ENCODE measurements at places on chromosomes 1 and 21.

- no peak for DNase-seq
Measured at GRCh38 chr1:168000656-168001055, 63.8 kb upstream of the MPC2 start.

- no peak for DNase-seq
Measured at GRCh38 chr1:199665371-199665770, 362.1 kb upstream of the NR5A2 start.

- DNase-seq = no peak
Measured at GRCh38 chr1:185670187-185670627, 64.0 kb upstream of the HMCN1 start.

DNA sequence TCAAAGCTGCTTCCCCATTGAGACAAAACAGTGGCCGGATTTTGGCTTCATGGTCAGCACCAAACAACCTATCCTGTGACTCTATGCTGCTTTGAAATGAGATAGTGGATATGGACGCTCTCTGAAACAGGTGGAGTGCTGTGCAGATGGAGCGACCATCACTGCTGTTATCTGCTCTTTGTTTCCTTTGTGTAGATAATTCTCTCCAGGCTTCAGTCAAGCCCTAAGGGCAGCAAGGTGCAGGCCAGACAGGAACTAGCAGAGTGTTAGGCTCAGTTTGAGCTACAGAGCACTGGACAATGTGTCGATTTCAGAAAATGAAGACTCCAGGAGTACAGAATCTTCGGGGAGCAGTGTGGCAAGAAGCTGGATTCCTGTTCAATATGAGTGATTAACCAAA is 4.8 kb upstream of the IRF6 start:
- no peak for DNase-seq

DNA sequence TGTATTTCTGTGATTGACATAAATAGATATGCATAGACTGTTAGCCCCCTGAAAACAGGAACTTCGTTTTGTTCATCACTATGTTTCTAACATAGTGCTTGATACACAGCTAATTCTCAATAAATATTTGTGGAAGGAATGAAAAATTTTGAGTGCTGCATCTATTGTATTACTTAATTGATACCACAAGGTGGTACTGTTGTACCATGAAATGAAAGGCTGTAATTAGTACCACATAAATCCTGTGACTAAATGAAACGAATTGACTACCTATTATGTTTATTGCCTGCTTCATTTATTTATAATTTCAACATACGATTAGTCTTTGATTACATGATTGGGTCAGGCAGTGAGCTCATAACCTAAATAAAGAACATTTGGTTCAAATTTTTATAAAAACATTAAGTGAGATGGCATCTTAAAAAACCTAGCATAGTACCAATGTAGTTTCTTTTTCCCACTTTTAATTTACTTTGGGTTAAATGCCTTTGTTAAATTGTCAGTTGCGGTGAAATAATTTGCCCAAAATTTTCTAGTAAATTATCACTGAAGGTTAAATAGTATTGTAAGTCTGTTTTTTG is 15.0 kb upstream of the TGFB2 start:
- DNase-seq = peak; percentile 58

DNA sequence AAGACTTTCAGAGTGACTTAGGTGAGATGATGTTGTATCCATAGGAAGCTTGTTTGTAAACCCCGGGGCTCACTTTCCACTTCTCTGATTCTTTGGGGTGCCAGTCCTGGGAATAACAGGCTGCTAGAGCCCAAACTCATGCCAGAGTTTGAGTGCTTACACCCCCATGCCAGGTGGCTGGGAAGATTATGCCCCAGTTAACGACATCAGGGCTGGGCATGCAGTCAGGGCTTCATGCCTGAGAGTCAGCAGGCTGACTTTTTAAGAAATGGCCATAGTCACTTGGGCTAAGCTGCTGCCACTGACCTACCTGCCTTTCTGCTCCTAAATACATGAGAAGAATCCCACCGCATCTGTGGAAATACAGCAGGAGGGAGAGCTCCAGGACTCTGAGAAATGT is 425.6 kb upstream of the VAMP3 start:
- no peak for DNase-seq

GRCh38 chr21:43989401-43989800 is 22.7 kb upstream of the TRAPPC10 start:
- no peak for DNase-seq

DNA sequence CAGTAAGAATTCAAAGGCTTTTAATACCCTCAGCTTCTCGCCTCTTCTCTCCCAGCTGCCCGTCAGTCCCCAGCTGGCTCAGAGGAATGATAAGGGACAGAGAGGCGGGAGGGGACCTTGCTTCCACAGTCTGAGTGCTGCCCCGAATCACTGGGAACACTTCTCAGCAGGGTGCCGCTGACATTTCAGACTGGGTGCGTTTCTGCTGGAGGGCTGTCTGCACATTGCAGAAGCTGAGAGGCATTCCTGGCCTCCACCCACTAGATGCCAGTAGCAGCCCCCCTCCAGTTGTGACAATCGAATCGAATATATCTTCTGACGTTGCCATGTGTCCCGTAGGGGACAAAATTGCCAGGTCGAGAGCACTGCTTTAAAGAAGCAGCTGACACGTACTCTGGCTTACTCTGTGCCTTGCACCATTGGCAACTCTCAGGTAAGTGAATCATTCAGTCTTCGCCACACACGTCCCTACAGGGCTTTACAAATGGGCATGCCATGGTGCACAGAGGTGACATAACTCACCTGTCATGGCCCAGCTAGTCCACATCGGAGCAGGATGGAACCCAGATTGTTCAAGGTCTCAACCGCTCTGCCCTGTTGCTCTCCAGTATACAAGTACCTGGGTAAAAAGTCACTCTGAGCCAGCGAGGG is 23.9 kb downstream of the CTNNBIP1 start:
- DNase-seq = no peak

GRCh38 chr1:1272341-1273208 is 1.1 kb downstream of the UBE2J2 start:
- no peak for DNase-seq

DNA sequence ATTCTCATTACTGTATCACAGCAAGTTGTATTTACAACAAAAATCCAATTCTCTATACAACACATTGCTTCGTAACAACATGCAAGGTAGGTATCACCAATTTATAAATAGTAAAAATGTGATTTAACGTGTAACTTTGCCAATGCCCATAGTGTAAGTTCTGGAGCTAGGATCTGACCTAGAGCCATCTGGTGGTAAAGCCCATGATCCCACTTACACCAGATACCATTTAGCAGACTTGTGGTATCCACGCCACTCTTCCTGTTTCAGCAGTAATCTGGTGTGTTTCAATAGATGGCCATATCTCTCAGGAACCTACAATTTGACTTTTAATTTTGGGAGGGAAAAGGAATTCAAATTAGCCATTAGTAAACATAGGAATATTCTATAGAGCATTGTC is 10.2 kb downstream of the SETSIP start:
- DNase-seq = no peak

- DNase-seq = peak; percentile 88
Measured at GRCh38 chr1:100132566-100133477, at the start of the genes SASS6 and TRMT13. Gene SASS6, minus strand, starts transcription at chr1:100132930. Its CDS starts 116 bp downstream, at chr1:100132814. Gene TRMT13, plus strand, starts transcription at chr1:100133163. Its CDS starts 6 bp downstream, at chr1:100133169.

DNA sequence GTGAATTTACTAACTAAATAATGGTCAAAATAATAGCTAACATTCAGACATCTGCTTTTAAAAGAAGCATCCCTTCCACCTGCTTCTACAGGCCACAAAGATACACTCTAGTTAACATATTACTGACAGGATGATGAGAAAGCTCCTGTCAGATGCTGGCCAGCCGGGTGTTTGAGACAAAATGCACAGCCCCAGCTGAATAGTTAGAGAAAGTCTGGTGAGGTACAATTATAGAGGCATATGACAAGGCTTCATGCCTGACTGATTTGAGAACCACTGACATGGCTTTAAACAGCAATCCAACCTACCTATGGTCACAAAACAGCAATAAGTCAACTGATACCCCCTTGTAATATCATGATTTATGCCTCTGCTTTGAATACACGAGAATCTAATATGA is 137.0 kb downstream of the DENND1B start:
- DNase-seq = no peak

- no peak for DNase-seq
Measured at GRCh38 chr1:61171974-61172373, 89.6 kb downstream of the NFIA start.

- DNase-seq = no peak
Measured at GRCh38 chr1:108969346-108969745, 6.1 kb upstream of the CLCC1 start.

GRCh38 chr1:3795453-3796214 is 664 bp downstream of the LRRC47 start:
- DNase-seq = no peak

DNA sequence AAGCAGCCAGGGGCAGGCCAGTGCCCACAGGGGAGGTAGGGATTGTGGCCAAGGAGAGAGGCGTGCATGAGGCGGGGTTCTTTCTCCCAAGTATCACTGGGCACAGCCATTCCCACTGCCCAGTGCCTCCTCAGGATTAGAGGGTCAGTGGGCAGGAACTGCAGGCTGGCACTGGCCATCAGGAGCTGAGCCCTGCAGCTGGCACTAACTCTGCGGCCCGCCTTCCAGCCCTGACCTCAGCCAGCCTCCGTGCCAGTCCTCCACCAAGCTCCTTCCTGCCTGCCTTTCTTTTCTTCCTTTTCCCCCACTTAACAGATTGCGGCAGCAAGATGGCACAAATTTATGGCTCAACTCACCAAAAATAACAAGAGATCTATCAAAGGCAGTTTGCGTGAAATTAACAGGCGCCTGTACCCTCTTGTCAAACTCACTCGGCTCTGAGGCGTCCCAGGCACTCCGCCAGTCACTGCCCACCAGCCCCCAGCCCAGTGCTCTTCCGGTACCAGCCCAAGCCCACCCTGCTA is 11.1 kb downstream of the ADGRB2 start:
- DNase-seq = no peak

DNA sequence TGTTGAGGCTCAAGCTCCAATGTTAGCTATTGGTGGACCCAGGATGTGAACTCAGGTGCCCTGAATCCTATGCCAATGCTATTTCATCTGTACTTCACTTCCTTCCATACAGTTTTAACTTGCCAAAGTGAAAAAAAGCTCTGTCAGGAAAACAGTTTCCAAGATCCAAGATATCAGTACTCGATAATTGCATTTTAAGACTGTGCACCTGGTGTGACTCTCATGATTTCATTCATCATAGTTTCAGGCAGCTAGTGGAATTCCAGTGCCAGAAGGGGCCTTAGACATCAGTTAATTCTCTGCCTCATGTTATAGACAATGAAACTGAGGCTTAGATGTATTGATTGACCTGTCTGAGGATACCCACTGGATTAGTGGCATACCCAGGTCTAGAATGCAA is 26.5 kb upstream of the LEPR start:
- DNase-seq = no peak

DNA sequence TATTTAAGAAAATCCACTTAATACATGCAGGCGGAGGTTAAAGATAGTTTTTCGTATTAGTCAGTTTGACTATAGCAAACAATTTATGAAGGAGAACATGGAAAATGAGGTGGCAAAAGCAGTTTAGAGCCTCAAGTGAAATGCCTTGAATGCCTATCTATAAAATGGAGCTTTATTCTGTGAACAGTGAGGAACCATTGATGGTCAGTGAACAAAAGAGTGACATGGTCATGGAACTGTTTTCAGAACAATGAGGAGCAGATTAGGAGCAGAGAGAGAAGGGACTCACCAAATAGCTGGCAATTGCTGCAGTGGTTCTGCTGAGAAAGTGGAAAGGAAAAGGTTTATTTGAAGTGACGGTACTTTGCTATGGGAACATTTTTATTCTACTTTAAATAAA is 299.8 kb downstream of the DUSP10 start:
- no peak for DNase-seq

DNA sequence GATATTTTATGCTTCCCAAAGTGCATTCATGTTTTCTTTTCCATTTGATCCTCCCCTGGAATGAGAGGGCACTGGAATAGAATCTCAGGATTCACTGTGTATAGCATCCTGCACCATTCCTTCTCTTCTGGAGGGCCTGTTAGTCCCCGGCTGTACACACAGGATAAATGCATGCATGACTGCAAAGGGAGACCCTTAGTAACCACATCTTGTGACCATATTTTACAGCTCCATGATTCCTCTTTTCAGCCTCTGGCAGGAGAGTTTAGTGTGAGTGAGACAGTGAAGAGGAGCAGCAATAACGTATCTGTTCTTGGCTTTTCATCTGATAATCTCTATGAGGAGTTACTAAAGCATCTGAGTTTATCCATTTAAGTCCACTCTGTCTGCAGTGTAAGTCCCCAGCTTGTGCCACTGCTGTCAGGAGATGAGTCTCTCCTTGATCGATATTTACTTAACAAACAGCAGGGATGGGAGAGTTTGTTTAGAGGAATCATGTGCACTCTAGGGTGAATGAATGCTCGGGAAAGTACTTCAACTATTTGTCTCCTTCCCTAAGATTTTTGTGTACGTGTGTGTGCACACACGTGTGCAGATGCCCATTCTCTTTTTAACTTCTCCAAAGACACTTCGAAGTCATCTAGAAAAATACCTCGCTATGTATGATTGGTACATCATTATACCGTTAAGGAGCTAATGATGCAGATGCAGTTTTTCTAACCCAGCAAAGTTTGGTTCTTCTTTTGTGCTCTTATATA is 41.1 kb downstream of the PROX1 start:
- no peak for DNase-seq

DNA sequence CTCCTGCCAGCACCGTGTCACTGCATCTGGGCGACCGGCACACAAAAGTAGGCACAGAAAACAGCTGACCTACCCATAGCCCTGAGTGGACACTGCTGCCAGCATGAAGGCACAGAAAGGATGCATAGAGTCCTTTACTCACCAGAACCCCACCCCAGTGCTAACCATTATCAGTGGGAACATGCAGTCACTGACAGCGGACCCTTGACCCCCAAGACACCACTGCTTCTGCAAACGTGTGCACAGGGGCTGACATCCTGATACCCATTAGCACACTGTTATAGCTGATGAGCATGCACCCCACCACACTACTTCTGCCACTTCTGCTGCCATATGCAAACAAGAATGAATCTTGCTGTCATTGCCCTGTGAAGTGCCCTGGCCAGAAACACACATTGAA is 953.0 kb upstream of the NCAM2 start:
- DNase-seq = no peak

DNA sequence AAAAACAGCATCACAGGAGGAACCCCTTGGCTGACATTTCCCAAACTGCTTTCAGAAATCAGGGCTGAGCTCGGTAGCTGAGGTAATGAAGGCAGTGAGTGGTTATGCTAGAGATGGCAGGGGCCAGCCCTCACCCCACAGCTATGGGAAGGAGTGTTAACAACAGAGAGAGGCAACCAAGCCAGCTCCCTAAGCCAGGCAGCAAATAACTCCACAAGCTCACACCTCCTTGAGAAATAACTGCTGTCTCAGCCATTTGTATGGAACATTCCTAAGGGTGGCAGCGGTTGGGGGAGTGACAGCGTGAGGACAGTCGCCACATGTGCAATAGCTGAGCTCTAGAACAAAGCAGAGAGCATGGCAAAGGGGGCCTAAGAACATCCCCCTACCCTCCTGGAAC is 42.6 kb downstream of the LMX1A start:
- DNase-seq = no peak

GRCh38 chr1:230711245-230711644 is 2.7 kb downstream of the AGT start:
- DNase-seq = no peak

GRCh38 chr1:146016891-146017290 is 4.6 kb downstream of the HJV start:
- DNase-seq = no peak
